HS-5 (cell line): ENCODE measurements at places on chromosomes 2 and 18.

- DNase-seq = no peak
These were observed 28.2 kb upstream of the ZC3H15 start for GRCh38 chr2:186457908-186458307.

- no peak for DNase-seq
These were observed 61.3 kb downstream of the PMAIP1 start for GRCh38 chr18:59961070-59961469.

GRCh38 chr18:10320791-10321190, 133.6 kb upstream of the APCDD1 start:
- no peak for DNase-seq

DNA sequence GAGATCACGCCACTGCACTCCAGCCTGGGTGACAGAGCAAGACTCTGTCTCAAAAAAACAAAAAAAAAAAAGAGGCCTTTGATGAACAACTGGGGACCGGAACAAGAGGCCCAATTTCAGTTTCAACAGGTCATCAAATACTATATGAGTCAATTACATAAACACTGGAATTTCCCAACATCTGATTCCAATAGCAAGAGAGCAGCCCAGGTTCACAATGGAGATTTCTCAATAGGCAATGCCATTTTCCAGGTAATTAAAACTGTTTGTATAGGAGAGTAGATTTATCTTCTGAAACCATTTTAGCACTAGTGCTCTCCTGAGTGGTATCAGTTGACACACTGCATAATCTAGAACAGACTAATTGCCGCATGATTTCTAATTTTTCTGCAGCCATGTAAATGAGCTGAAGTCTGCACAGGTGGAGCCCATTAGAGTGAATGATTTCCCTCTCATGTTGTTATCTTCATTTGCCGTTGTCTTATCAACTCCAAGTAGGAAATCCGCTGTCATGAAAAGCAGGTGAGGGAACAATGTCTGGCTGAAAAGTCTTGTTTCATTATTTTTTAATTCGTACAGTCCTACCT, 264.1 kb upstream of the MEIS1 start:
- no peak for DNase-seq

GRCh38 chr18:42126586-42126985, 171.6 kb downstream of the PIK3C3 start:
- DNase-seq = no peak

GRCh38 chr2:56741601-56742102, 557.9 kb downstream of the CCDC85A start:
- peak; percentile 95 for DNase-seq

DNA sequence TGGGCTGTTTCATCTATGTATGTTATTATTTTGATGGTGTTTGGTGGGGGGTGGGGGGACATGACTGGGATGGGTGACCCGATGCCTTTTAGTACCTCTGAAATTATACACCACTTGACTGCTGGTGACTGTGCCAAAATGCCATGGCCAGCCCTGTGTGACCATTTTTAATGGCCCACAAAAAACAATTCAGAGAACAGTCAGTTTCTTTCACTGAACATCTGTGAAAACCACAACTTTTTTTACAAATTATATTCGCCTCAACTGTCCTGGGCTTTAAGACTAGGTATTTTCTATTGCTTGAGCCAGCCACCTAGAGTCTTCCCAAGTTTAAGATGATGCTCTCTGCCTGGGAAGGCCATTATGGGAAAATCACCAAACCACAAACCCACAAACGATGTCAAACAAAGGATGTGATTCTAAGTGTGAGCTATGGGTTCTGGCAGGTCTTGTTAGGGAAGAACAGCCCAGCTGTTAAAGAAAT, 33.9 kb downstream of the FN1 start:
- peak; percentile 77 for DNase-seq

DNA sequence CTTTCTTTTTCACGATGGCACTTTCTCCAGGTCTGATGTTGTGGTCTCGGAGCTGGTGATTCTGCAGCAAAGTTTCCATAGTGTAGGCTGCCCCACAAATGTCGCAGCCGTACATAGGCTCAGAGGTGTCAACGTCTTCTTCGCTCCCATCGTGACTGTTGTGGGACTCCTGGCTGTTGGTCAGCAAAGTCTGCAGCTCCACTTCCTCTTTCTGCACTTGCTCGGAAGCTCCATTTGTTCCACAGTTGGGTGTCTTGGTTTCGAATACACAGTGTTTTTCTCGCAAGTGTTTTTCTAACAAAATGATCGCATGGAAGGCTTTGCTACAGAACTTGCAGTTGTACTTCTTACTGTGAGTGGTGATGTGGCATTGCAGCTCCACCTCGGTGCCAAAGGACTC, 126.8 kb downstream of the ZNF521 start:
- no peak for DNase-seq

DNA sequence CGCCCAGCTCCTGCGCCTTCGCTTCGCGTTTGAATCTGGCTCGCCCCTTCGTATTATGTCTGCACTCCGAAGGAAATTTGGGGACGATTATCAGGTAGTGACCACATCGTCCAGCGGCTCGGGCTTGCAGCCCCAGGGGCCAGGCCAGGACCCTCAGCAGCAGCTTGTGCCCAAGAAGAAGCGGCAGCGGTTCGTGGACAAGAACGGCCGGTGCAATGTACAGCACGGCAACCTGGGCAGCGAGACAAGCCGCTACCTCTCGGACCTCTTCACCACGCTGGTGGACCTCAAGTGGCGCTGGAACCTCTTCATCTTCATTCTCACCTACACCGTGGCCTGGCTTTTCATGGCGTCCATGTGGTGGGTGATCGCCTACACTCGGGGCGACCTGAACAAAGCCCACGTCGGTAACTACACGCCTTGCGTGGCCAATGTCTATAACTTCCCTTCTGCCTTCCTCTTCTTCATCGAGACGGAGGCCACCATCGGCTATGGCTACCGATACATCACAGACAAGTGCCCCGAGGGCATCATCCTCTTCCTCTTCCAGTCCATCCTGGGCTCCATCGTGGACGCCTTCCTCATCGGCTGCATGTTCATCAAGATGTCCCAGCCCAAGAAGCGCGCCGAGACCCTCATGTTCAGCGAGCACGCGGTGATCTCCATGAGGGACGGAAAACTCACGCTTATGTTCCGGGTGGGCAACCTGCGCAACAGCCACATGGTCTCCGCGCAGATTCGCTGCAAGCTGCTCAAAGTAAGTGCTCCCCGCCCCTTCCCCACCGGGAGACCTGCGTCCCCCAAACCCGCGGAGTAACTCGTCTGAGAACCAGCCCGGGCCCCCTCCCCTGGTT, 453 bp downstream of the KCNJ3 start:
- no peak for DNase-seq
